Stimulated activated CD4-positive, alpha-beta T cell treated with anti-CD3 and anti-CD28 coated beads, Interleukin-1b, Interleukin-23, amount 100 ng/mL, for 1 hour (primary cell): ENCODE measurements at places on chromosomes 2 and 18.

DNA sequence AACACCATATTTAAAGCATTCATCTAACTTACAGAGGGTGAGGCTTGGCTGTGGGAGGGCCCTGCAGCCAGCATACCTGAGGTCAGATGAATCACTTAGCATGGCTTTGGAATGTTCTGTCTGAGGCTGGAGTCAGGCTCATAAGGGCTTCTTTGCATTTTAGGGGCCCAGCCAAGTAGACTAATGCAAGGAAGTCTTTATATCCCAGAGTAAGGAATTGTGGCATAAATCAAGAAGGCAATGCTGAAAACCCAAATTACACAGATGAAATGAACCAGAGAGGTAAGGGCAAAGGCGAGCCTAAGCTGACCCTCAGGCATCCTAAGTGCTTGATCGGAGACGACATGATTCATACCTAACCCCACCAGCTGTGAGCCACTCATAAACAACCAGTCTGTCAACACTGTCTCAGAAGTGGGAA lies 383.6 kb downstream of the DCC start:
- DNase-seq: no peak

- no peak for DNase-seq
Observed at GRCh38 chr2:183543731-183544130, 419.5 kb downstream of the NUP35 start.

DNA sequence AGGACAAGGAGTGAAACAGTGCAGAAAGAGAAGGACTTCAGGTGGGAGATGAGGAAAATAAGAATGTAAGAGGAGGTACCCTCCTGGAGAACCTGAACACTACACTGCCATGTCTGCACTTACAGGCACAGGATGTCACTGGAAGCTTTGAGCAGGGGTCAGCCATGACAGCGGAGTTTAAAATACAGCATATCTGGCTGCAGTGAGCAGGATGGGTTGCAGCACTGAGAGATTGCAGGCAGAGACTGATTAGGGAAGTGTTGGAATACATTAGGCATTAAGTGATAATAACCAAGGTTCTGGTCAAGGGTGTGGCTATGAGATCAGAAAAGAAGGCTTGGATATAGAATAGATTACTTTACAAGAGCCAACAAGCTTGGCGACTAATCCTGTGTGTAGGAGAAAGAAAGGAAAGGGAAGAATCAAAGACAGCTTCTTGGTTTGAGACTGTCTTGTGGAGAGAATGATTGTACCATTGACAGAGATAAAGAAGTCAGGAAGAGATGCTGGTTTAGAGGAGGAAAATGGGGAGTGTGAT lies 171.1 kb upstream of the RBMS1 start:
- no peak for DNase-seq

DNA sequence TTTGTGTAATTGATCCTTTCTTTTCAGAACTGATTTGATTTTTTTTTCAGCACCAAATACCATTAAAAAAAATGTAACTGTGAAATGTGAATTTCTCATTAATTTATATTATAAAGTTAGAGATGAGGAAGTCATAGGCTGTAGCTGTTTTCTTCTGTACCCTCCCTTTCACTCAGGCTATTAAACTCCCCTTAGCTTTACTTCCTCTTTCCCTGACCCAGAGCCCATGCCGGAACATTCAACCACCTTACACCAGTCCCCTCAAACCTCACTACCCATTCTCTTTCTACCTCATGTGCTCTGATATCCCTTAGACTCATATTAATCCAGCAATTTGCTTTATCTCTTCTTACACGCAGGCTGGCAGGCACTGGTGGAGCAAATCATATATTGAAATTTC lies 12.4 kb downstream of the GALNT5 start:
- no peak for DNase-seq

- no peak for DNase-seq
Observed at GRCh38 chr18:79058007-79058406, 11.2 kb upstream of the ATP9B start.

DNA sequence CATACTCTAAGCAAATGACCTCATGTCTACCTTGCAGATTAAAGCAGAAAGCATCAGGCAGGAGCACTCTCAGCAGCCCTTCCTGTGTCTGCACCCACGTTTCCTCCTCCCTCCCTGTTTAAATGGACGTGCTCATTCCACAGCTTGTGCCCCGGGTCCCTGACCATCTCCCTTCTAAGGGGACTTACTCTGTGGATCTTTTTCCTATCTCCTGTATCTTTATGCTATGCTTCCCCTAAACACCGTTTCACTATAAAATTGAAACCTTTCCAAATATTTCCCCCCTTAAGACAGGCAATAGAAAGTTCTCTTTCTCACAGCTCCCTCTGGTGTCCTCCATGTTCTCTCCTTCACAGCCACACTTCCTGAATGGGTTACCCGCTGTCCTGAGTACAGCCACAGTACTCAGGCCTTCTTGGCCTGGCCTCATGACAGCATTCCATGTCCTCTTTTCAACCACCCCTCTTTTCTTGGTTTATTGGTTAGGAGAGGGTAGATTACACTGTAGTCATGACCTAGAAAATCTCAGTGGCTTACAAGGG lies 41.1 kb downstream of the TMEM185B start:
- DNase-seq: no peak

GRCh38 chr18:67381608-67382150 lies 134.8 kb downstream of the DSEL start:
- no peak for DNase-seq
